A549 treated with CpdA at 1 μM for 4 hours (cell line): ENCODE measurements at places on chromosomes 16 and 17. TPM values are rescaled to one million over a fixed set of nuclear protein-coding genes. Genes with fewer than 3 reads are reported as not detected.

Gene ALDH3A1
- total RNA-seq = 792 to 1,155 TPM (median 821 TPM) in 5 replicates

Gene PYY
- total RNA-seq = 0.11 TPM in 1 of 5 replicates, not detected in the others

Gene STH
- total RNA-seq = not detected in 5 replicates

Gene SBK1
- 0.22 to 0.38 TPM (median 0.32 TPM) in 5 replicates for total RNA-seq

Gene VEZF1
- total RNA-seq = 38.2 to 44.4 TPM (median 42.6 TPM) in 5 replicates

Gene DYNLRB2
- total RNA-seq = 0.49 to 0.50 TPM in 2 of 5 replicates, not detected in the others

Gene CRHR1
- 0.11 to 0.27 TPM (median 0.12 TPM) in 4 of 5 replicates, not detected in the other for total RNA-seq

Gene PRKCB
- total RNA-seq = 0.11 to 0.28 TPM (median 0.15 TPM) in 5 replicates

Gene PMFBP1
- total RNA-seq = 0.06 to 0.29 TPM (median 0.19 TPM) in 3 of 5 replicates, not detected in the others

Gene G6PC1
- total RNA-seq = not detected in 5 replicates

Gene CLEC3A
- total RNA-seq = not detected in 5 replicates

Gene WNT3
- 4.4 to 6.4 TPM (median 5.6 TPM) in 5 replicates for total RNA-seq

Gene CSH2
- total RNA-seq = not detected in 5 replicates

Gene TP53TG3
- total RNA-seq = 0.49 to 1.1 TPM (median 0.63 TPM) in 4 of 5 replicates, not detected in the other

Gene RNF43
- 0.12 to 0.61 TPM (median 0.27 TPM) in 5 replicates for total RNA-seq

Gene FADS6
- total RNA-seq = not detected in 5 replicates

Gene PCGF2
- total RNA-seq = 34.8 to 65.1 TPM (median 60.6 TPM) in 5 replicates

Gene NPB
- 0.16 to 1.0 TPM (median 0.59 TPM) in 5 replicates for total RNA-seq

Gene ABCA9
- 0.02 TPM in 1 of 5 replicates, not detected in the others for total RNA-seq

Gene TBC1D3G
- not detected in 5 replicates for total RNA-seq

Gene CCL1
- not detected in 5 replicates for total RNA-seq

Gene STAC2
- total RNA-seq = 0.13 to 0.17 TPM (median 0.14 TPM) in 5 replicates
